ENCODE measurements at places on chromosomes 6 and 20. TPM values are rescaled to one million over a fixed set of nuclear protein-coding genes. Genes with fewer than 3 reads are reported as not detected.

Gene KCNQ2
- not detected for polyA plus RNA-seq

Gene FABP7
- not detected for polyA plus RNA-seq

Gene TMEM217
- polyA plus RNA-seq = 0.34 TPM

Gene ERVFRD-1
- 0.33 TPM for polyA plus RNA-seq

Gene TFEB
- polyA plus RNA-seq = 6.0 TPM
